Uterus (tissue), 4 donors: ENCODE measurements at places on chromosomes 4 and X. TPM values are rescaled to one million over a fixed set of nuclear protein-coding genes. Genes with fewer than 3 reads are reported as not detected.

GRCh38 chr4:6811165-6811564 is 28.6 kb downstream of the KIAA0232 start:
- no peak for DNase-seq

GRCh38 chrX:24423960-24424359 is 41.1 kb upstream of the PDK3 start:
- DNase-seq = peak; percentile 43

GLOD5 gene
- total RNA-seq = not detected

GLRA3 gene
- total RNA-seq = not detected

ERVMER34-1 gene
- 1.2 TPM for total RNA-seq
